Cortex of kidney (tissue), 1 donor: ENCODE measurements at places on chromosomes 6 and 20.

GRCh38 chr6:114634016-114634415 is 291.2 kb upstream of the HS3ST5 start:
- DNase-seq: no peak

GRCh38 chr6:123928529-123928928 is 124.9 kb downstream of the NKAIN2 start:
- no peak for DNase-seq

- DNase-seq: no peak
Observed at GRCh38 chr6:34663831-34664255, 32.7 kb downstream of the ILRUN start.

DNA sequence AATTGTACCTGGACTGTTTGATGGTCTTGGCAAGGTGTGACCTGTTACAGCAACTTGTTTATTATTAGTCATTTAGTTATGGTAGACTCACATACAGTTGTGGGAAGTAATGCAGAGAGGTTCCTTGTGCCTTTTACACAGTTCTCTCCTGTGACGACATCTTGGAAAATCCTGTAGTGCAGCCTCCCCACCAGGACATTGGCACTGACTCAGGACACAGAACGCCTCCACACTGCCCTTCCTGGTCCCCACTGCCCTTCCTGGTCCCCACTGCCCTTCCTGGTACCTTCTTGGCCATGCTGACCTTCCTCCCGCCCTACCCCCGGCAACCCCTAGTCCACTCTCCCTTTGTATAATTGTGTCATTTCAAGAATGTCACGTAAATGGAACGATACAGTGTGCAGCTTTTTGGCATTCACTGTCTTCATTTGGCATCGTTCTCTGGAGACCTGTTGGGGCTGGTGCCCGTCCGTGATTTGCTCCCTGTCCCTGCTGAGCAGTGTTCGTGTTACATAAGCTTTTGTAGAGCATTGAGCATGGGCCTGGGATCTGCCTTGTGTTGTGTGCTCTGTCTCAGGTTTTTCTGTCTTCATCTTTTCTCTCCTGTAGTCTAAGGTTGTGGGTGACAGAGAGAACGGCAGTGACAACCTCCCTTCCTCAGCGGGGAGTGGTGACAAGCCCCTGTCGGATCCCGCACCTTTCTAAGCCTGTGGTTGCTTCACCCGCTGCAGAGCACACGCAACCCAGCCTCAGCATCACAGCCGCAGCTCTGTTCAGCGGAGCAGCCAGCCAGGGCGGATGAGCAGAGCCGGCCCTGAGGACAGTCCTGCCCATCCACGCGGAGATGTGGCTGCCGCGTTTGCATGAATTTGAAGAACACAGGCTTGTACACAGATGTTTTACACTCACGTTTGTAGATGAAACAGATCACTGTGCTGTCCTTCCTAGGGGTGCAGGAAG is 5.4 kb upstream of the DNAJC5 start:
- DNase-seq: no peak

GRCh38 chr6:149438855-149439254 is 38.8 kb downstream of the SUMO4 start:
- no peak for DNase-seq

GRCh38 chr6:28772480-28773381 is 151.1 kb downstream of the TRIM27 start:
- DNase-seq: no peak

DNA sequence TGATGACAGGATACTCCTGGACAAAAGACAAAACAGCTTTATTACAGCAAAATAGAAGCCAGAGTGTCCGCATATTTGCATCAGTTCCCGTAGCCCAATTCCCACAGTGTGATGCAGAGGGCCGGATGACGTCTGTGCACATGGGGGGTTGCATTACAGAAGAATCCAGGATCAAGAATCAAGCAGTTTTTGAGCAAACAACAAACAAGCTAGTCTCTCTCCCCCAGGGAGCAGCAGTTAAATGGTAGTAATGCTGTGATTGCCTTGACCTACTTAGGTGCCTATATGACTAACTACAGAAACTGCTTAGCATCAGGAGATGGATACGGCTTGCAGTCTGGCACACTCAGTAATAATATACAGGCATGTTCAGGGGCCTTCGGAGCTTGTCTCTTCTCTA is 3.2 kb upstream of the SDHAF4 start:
- no peak for DNase-seq

GRCh38 chr20:14583413-14583812 is 246.0 kb upstream of the FLRT3 start:
- no peak for DNase-seq

DNA sequence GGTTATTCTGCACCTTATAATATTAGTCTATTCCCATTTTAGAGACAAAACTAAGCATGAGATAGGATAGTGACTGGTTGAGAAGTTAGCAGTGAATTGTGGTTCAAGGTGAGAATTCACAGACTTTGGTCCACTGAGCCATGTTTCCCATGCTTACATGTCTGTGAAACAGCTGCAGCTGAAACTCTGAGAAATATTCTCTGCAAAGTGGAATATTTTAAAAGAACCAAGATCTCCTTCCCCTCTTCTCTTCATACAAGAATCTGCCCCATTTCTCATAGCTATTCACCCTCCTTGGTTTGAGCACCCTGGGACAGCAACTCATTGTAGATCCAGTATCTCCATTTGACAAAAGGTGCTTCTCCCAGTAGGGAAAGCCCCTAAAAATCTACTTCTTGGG is 70.2 kb upstream of the TMEM170B start:
- no peak for DNase-seq

DNA sequence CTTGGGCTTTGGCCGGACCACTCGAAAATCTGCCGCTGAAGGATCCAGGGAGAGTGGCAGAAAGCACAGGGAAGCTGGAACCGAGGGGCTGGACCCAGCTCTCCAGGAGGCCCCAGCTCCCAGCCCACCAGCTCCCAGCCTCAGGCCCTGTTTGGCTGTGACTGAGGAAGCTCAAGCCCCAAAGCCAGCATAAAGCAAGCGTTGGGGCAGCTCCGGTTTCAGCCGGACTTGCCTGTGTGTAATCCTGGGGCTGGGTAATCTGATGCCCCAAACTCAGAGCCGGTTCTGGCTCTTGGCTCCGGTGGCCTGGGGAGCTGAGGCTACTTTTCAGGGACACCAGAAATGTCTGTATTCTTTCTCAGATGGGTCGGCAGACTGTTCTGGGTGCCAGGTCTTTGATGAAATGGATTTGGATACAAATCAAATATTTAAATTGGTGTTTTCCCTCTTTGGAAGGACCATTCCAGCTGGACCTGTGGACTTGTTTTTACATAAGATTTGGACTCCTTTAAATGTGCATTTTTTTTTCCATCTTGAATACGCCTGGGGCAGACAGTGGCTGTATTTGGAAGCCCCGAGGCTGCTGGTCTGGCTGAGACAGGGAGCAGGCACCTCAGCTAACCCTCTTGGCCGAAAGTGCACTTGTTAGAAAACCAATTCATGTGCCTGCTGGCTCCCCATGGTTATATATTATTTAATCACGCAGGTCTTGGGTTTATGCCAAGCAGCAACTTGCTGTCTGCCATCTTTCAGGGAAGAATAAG is 29.7 kb downstream of the RPP40 start:
- DNase-seq: no peak

- DNase-seq: no peak
Observed at GRCh38 chr20:37355252-37356180, 9.6 kb downstream of the SRC start.

GRCh38 chr20:47320990-47321805 is 35.3 kb downstream of the ZMYND8 start:
- no peak for DNase-seq
